ENCODE measurements at places on chromosomes 5 and 9. TPM values are rescaled to one million over a fixed set of nuclear protein-coding genes. Genes with fewer than 3 reads are reported as not detected.

The SHOC1 gene
- 2.0 TPM for total RNA-seq

The CATSPER3 gene
- total RNA-seq: 0.50 TPM

The TRIM23 gene
- total RNA-seq: 25.6 TPM

The ROR2 gene
- total RNA-seq: 5.5 TPM

The SPINK6 gene
- 0.54 TPM for total RNA-seq

The NPR2 gene
- 18.6 TPM for total RNA-seq

The NR4A3 gene
- total RNA-seq: 27.6 TPM

The TTC16 gene
- total RNA-seq: 0.61 TPM

The PRDM9 gene
- not detected for total RNA-seq

The PCDHAC2 gene
- total RNA-seq: 6.1 TPM

The FOXI1 gene
- total RNA-seq: not detected

All from adrenal gland (tissue), 19 donors.